CD8-positive, alpha-beta memory T cell (primary cell): ENCODE measurements at places on chromosomes 7 and 10. TPM values are rescaled to one million over a fixed set of nuclear protein-coding genes. Genes with fewer than 3 reads are reported as not detected.

Gene GSTO2
- polyA plus RNA-seq = 0.60 TPM

Gene SPAM1
- polyA plus RNA-seq = not detected

Gene MOGAT3
- not detected for polyA plus RNA-seq

Gene PNLIPRP2
- not detected for polyA plus RNA-seq

Gene CELF2
- polyA plus RNA-seq = 166 TPM

Gene TAC1
- polyA plus RNA-seq = not detected

GRCh38 chr10:13390604-13391522 is 42.8 kb upstream of the SEPHS1 start:
- no peak for DNase-seq

DNA sequence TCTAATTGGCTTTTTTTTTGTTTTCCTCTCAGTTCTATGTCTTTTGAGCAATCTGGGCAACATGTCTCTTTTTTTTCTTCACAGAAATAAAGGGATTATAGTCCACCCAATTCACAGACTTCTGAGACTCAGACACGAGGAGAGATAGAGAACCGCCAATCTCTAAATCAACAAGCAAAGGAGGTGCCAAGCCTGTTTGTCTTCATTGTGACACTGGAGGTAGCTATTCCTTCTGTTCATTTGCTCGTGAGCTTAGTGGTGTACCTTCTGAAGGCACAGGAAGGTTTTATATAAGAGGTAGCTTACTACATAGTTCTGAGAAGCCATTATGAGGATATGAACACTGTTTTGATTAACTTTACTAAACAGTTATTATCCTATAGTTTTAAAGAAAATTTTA is 6.1 kb downstream of the EPHB6 start:
- no peak for DNase-seq

DNA sequence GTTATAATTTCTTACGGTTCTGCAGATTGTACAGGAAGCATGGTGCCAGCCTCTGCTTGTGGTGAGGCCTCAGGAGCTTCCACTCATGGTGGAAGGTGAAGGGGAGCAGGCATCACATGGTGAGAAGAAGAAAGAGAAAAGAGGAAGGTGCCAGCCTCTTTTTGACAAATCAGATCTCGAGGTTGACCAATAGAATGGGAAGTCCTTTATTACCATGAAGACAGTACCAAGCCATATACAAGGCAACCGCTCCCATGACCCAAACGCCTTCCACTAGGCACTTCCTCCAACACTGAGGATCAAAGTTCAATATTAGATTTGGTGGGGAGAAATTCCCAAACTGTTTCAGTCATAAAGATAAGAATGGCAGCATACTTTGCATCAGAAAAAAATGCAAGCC is 502.8 kb downstream of the GLRX3 start:
- DNase-seq = no peak

- DNase-seq = no peak
These were observed 58.1 kb upstream of the WDR11 start for GRCh38 chr10:120793088-120793487.

DNA sequence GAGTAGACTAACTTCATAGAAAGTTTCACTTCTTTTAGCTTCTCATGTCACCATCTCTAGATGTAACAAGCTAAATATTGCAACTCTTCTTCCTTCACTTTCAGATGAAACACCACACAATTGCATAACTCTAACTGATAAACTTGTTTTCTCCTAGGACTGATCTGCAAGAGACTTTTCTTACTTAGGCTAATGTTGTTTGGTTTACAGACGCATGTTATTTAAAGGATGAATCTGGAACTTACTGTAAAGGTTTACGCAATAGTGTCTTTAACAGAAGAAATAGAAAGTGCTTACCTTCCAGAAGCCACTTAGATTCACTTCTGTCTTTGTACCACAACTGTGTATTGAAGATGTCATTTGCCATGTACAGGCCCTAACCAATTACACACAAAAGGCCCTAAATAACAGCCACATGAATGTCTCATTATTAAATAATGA is 22.1 kb upstream of the ZC3HAV1 start:
- no peak for DNase-seq

- DNase-seq = no peak
These were observed 292.4 kb upstream of the SMIM30 start for GRCh38 chr7:113410796-113411195.

- no peak for DNase-seq
These were observed 14.3 kb upstream of the NOM1 start for GRCh38 chr7:156935250-156935649.

DNA sequence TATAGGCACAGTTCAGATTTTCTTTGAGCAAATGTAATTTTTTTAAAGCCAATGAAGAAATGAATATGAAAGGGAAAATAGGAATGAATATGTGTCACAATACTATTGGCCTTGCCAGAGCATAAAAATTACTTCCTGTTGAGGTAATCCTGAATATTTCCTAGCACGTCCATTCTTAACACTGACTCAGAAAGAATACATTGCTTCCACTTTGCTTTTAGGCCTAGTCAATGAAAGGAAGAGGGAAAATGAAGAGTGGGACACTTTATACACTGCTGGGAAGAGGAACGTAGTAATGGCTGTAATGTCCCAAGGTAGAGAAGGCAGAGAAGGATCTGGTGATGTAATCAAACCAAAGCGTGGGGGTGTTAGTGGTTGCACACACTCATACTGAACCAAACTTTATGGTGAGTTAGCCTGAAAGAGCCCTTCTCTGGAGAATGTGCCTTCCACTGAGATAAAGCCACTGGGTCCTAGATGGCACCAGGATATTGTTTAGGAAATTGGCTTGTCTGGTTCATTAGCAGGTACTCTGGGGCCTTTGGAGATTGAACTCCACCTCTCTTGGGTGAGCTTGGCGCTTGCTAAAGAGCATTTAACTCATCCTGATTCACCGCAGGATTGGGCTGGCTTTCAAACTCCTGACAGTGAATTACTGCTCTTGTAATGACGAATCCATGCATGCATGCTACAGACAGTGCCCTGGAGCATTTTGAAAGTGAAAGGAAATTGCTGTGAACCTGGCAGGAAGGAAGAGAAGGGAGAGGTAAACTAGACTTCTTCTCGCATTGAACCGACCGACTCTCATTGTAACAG is 254.9 kb downstream of the KIAA1217 start:
- DNase-seq = no peak

- no peak for DNase-seq
These were observed 65.1 kb upstream of the VSTM2A start for GRCh38 chr7:54477083-54477482.

DNA sequence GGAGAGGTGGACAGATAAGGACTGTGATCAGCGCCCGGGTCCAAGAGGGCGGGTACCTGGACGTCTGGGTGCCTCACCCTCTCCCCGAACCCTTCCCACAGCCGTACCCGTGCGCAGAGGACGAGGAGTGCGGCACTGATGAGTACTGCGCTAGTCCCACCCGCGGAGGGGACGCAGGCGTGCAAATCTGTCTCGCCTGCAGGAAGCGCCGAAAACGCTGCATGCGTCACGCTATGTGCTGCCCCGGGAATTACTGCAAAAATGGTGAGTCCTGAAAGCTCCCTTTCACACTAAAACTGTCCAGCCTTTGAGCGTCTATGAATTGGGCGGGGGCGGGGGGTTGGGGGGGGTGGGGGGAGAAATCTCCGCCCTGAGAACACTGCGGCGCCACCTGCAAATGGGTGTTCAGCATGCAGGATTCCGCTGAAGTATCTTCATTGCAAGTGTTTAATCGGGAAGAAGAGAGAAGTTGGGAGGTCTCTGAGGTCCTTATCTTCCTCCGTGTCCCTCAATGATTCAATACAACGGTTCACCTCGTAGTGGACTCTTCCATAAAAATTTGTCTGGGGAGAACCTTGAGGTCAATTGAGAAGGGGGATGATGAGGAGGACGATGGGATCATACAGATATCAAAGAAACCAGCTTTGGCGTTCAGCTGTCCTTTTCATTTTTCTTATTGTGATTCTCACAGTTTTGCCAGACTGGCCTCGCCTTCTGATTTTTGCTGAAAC is 906 bp downstream of the DKK1 start:
- no peak for DNase-seq
